ENCODE measurements at places on chromosomes 12 and 14.

DNA sequence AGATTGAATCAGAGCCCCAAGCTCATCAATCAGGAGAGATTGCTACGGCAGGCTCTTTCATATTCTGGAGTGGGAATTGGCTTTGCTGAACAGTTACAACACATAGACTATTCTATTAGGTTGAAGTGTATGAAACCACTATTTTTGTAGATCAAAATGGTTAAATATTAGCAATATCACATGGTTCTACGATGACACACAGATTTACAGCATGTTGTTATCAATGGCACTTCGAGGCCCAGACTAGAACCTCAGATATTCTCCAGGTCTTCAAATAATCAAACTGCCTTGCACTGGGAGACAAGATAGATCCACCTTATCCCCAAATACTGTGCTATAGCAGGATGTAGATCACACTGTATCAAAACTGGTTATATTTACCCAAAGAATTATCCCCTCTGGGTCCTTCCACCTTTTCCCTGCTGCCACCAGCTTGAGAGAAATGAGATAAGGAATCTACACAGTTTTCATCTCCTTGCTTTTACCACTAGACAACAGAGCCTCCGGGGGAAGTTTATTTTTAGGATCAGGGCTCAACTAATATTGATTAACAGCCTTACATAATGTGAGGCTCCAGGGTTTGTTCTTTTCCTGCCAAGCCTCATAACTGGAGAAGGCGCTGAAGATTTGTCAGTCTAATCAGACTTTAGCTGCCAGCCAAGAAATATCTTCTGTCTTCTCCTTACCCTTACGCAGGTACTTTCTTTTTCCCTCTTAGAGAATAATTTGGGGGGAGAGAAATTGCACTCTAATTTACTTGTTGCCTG is 507.1 kb downstream of the DIO2 start:
- DNase-seq = no peak

GRCh38 chr12:67760586-67761275 is 112.2 kb downstream of the DYRK2 start:
- no peak for DNase-seq

DNA sequence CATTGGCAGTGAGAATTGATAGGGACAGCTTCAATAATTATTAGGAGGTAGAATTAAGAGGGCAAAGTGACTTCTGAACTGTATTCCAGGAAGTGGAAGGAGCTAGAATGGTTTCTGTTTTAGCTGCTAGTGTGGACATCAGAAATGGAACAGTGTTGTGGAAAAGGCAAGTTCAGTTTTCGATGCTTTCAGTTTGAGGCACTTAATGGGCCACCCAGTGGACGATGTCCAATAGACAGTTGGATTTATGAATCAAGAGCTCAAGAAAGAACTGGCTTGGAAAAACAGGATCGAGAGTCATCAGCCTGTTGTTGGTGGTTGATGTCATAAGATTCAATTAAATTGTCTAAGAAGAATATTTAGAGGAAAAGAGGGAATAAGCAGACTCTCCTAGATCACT is 136.3 kb downstream of the DYRK2 start:
- DNase-seq = no peak

DNA sequence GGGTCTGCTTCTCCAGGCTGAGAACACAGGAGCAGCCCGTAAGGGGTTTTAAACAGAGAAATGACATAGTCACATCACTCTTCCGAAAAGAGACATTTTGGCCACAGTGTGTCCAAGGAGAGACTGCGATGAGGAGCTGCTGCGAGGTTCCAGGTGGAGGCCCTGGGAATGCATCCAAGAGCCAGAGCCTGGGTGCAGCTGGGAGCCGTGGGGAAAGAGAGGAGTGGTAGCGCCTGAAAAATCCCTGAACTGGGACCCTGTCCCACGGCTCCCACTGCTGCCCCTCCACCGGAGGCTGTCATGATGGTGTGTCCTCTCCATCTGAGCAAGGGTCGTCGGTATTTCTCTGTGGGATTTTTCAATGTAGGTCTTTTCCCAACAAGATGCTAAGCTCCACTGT is 146.9 kb downstream of the BCL11B start:
- DNase-seq = no peak

- DNase-seq = no peak
These were observed 20.6 kb upstream of the PKP2 start for GRCh38 chr12:32917094-32917611.

DNA sequence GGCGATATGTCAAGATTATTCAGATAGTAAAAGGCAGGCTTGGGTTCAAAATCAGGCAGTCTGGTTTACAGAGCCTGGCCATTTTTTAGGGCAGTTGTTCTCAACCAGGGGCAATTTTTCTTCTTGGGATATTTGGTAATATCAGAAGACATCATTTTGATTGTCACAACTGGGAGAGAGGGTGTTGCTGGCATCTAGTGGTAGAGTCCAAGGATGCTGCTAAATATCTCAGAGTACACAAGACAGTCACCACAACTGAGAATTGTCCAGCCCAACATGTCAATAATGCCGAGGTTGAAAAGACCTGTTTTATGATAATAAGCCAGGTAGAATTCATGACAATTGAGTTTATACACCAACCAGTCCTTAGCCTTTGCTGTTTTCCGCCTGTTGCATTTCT is 733.9 kb downstream of the NRXN3 start:
- no peak for DNase-seq

DNA sequence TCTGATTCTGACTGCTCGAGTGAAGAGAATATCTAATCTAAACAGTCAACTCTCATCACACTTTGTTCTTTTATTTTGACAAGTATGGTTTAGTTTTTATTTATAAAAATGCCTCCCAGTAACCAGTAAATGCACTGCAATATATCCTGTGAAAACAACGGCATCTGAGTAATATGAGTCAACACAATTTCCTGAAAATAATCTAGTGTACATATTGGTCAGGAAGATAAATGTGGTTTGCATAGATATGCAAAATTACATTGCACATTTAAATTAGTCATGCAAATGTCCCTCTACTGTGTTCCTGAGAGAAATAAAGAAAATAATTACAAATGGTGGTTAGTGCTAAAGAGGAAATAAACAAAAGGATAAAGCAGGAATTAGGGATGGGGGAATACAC is 1190.7 kb upstream of the SEL1L start:
- DNase-seq = no peak
